Neural progenitor cell (in vitro differentiated cells): ENCODE measurements at places on chromosomes 6 and 20.
A peak's percentile ranks its signal among the peaks of the same experiment; 100 is the strongest.

DNA sequence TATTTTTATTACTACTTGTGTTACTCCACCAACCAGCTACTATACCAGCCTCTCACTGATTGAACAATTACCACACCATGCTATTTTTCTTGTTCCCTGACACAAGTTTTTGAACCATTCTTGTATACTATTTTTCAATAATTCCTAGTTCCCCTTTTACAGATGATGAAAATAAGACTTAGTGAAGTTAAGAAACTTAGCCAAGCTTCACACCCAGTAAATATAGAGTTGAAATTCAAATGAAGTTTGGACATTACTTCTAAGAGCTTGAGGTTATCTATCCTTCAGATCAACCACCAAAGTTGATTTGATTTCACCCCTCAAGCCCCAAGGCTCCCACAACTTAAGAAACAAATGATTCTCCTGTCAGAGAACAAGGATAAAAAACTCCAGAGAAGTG lies 13.1 kb upstream of the BCAS1 start:
- H3K27ac ChIP-seq: no peak overlapping the region
- no peaks in the 10 kb centered on the region for H3K4me1 ChIP-seq
- no peak for DNase-seq
- H3K4me3 ChIP-seq: no peak overlapping the region
- no peaks in the 10 kb centered on the region for H3K36me3 ChIP-seq

DNA sequence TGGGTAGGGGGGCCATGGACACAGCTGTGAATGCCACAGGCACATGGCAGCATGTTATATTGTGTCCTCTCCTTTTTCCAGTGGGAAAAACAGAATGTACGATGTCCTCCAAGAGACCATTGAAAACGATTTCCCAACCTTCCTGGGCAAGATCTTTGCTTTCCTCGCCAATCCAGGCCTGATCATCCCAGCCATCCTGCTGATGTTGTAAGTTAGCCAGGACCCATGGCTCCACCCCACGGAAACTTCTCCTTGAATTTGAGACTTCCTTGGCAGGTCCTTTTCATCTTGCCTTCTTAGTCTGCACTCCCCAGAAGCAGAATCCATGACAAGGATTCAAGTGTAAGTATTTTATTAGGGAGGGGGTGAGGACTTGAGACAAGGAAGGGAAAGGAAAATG lies 28.2 kb upstream of the NOP56 start:
- H3K27ac ChIP-seq: no peak overlapping the region
- H3K36me3 ChIP-seq: no peaks in the 10 kb centered on the region
- H3K4me1 ChIP-seq: no peaks in the 10 kb centered on the region
- peaks cover 30% of the 10 kb centered on the region for H3K27me3 ChIP-seq
- no peak for DNase-seq

DNA sequence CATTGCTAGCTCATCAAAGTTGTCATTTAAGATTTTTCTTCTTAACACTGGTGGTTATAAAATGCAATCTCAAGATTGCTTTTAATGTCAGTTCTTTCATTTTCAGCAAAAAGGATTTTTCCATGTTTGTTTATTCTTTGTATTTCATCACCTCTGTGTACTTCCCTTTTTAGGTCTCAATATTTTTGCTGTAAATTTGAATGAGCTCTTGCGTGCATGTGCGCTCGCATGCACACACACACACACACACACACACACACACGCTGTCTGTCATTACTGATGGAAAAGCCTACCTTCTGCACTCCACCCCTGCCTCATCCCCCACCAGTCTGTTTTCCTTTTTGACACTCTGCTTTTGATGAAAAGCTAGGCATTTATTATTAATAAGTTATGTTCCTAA lies 85.3 kb upstream of the FYN start:
- H3K4me1 ChIP-seq: peaks cover 24% of the 10 kb centered on the region
- DNase-seq: no peak
- H3K27me3 ChIP-seq: no peaks in the 10 kb centered on the region
- H3K4me3 ChIP-seq: no peak overlapping the region

GRCh38 chr20:23005776-23006175 lies 29.3 kb upstream of the SSTR4 start:
- no peaks in the 10 kb centered on the region for H3K36me3 ChIP-seq
- H3K27ac ChIP-seq: no peak overlapping the region
- H3K4me3 ChIP-seq: no peak overlapping the region
- DNase-seq: no peak
- no peaks in the 10 kb centered on the region for H3K4me1 ChIP-seq

GRCh38 chr20:61256824-61257223 lies 4.8 kb downstream of the CDH4 start:
- H3K4me3 ChIP-seq: no peak overlapping the region
- H3K27ac ChIP-seq: no peak overlapping the region
- peaks cover 12% of the 10 kb centered on the region for H3K4me1 ChIP-seq
- no peak for DNase-seq
- H3K27me3 ChIP-seq: peaks cover 45% of the 10 kb centered on the region

- H3K4me3 ChIP-seq: no peak overlapping the region
- no peaks in the 10 kb centered on the region for H3K27me3 ChIP-seq
- peaks cover 31% of the 10 kb centered on the region for H3K4me1 ChIP-seq
- H3K27ac ChIP-seq: no peak overlapping the region
These were observed 28.2 kb downstream of the SUN5 start for GRCh38 chr20:32975698-32976674.

DNA sequence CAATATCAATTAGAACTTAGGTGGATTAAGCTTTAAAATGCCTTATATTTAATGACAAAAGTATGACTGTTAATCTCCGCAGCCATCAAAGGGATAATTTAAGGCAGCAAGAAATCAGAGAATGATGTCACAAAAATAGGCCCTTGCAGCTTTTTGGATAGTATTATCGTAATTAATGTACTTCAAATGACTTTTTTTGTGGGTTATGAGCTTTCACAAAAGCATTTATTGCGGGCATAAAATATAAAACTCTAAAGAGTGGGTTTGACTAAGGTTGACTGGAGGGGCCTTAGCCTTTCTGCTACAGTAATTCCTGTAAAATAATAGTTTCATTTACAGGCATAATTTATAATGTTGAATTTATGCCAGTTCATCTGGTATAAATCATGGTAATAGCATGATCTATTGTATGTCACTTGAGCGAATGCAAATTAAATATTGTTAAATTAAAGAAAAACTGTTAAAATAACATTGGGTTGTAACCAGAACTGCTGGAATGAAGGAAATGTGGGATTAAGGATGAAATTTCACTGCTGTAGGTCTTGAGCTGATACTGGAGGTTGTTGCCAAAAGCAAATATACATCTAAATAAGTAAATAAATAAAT lies 78.5 kb upstream of the ZFP64 start:
- no peak overlapping the region for H3K4me3 ChIP-seq

GRCh38 chr20:17172836-17173516 lies 53.9 kb upstream of the PCSK2 start:
- no peak overlapping the region for H3K4me3 ChIP-seq
- no peak for DNase-seq
- no peak overlapping the region for H3K27ac ChIP-seq
- no peaks in the 10 kb centered on the region for H3K36me3 ChIP-seq
- H3K4me1 ChIP-seq: peaks cover 17% of the 10 kb centered on the region

DNA sequence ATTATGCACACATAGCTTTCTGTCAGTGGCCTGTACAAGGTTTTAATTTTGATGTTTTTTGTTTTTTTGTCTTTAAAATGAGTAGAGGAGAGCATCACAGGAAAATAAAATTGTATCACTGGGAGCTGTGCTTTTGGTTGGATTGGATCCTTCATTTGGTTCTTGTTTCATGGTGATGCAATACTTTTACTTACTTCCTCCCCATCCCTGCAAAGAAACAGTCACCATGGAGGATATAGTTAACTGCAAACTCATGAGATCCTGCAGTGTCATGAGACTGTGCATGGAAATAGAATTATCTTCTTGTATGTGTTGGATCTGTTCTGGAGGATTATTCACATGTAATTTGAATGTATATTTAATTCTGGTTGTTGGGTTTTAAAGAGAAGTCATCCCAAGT lies 122.3 kb downstream of the JARID2 start:
- H3K27me3 ChIP-seq: no peaks in the 10 kb centered on the region
- H3K36me3 ChIP-seq: no peaks in the 10 kb centered on the region
- H3K4me3 ChIP-seq: no peak overlapping the region
- no peak for DNase-seq

DNA sequence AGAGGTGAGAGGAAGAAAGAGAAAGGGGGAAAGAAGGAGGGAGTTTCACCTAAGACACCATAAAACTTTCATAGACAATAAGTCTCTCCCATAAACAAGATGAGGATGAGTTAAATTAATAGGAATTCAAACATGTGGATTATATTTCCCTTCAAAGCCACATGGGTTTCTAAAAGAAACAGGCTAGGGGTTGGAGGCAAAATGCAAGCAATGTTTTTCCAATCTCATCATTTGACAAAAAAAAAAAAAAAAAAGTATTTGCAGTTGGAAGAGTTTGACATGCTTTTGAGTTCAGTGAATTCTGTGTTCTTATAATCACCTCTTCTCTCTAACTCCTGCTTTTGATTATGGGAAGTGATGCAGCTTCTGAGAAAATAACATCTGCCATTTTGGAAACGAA lies 286.5 kb upstream of the PRND start:
- no peak for DNase-seq
- H3K36me3 ChIP-seq: no peaks in the 10 kb centered on the region
- H3K4me1 ChIP-seq: no peaks in the 10 kb centered on the region

- no peak overlapping the region for H3K4me3 ChIP-seq
- H3K36me3 ChIP-seq: no peaks in the 10 kb centered on the region
- H3K27ac ChIP-seq: no peak overlapping the region
- H3K27me3 ChIP-seq: no peaks in the 10 kb centered on the region
- DNase-seq: no peak
These were observed 48.7 kb upstream of the BMP2 start for GRCh38 chr20:6718662-6719368.

DNA sequence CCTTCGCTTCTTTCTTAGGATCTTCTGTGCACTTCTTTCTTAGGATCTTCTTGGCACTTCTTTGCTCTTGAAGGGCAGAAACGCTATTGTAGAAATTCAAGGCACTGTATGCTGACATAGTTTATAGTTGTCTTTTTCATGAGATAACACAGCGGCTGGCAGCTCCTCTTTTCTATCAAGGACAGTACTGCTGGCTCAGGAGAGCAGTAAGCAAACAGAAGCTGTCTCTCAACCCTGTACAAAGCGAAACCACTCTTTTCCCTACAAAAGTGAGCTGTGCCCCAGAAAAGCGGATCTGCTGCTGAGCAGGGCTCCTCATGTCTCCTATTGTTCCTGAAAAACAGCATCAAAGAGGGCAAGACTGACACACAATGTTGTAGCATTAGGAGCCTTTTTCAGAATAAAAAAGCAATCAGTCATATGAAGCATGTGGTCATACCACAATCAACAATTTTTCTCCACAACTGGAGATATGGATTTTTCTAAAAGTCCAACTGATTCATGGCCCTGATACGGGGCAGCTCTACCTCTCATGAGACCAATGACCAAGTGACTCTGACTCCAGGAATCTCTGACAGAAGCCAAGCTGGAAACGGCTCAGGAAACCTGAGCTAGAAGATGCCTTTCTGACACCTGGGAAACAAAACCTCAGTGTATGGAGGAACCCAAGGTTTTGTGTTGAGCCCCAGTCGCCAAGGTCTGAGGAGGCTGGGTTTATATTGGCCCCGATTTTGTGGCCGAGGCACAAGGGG lies 255.9 kb downstream of the ESR1 start:
- H3K4me3 ChIP-seq: no peak overlapping the region
- H3K36me3 ChIP-seq: no peaks in the 10 kb centered on the region
- H3K27me3 ChIP-seq: no peaks in the 10 kb centered on the region

- H3K4me1 ChIP-seq: peaks cover 39% of the 10 kb centered on the region
- H3K27me3 ChIP-seq: no peaks in the 10 kb centered on the region
- H3K36me3 ChIP-seq: no peaks in the 10 kb centered on the region
These were observed 57.0 kb downstream of the FAM50B start for GRCh38 chr6:3905945-3906845.

- DNase-seq: no peak
- H3K27ac ChIP-seq: no peak overlapping the region
- H3K4me1 ChIP-seq: peaks cover 18% of the 10 kb centered on the region
- H3K36me3 ChIP-seq: no peaks in the 10 kb centered on the region
- H3K27me3 ChIP-seq: no peaks in the 10 kb centered on the region
These were observed 3.1 kb downstream of the STK38 start for GRCh38 chr6:36544228-36544627.

GRCh38 chr6:127514773-127515227 lies 4.3 kb downstream of the MTCL3 start:
- no peak overlapping the region for H3K27ac ChIP-seq
- H3K27me3 ChIP-seq: peaks cover 13% of the 10 kb centered on the region

DNA sequence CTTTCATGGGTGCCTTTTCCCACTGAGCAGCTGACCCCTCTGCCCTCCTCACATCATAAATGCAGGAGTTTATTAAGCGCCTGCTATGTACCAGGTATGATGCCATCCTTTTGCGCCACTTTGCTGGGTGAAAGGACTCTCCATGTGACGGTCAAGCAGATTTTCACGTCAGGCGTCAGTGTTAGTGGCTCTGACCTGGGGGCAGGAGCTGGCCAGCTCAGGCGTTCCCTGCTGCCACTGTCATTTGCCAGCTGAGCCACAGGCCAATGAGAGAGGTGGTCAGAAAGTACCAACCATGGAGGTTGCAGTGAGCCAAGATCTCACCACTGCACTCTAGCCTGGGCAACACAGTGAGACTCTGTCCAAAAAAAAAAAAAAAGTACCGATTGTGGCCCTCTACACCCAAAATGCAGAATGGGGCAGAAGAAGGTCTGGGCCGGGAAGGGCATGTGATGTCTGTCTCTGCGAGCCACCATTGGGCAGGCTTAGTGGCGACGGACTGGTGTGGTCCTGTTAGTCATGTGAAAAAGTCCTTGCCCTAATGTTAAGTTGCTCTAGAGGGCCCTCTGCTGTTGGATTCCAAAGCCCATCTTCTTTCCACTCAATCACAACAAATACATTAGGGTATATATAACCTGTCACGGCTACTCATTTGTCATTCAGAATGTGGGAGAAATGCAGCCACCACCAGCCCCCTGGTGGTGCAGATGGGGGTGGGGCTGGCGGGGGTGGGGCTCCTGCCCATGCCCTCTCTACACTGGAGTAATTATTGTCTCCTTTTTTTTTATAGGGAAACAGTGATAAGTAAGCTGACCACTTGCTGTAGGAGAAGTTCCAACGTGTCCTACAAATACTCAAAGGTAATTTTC lies 18.4 kb upstream of the SLC22A1 start:
- H3K27me3 ChIP-seq: no peaks in the 10 kb centered on the region
- H3K4me3 ChIP-seq: no peak overlapping the region
- peak; percentile 48 for DNase-seq
- H3K27ac ChIP-seq: no peak overlapping the region

- H3K4me3 ChIP-seq: no peak overlapping the region
- no peaks in the 10 kb centered on the region for H3K27me3 ChIP-seq
- no peak overlapping the region for H3K27ac ChIP-seq
- peaks cover 4% of the 10 kb centered on the region for H3K4me1 ChIP-seq
- no peaks in the 10 kb centered on the region for H3K36me3 ChIP-seq
These were observed 48.7 kb upstream of the CLVS2 start for GRCh38 chr6:122947355-122947754.

GRCh38 chr20:63215101-63216040 lies 560 bp downstream of the YTHDF1 start:
- H3K4me1 ChIP-seq: peaks cover 12% of the 10 kb centered on the region
- peaks cover 6% of the 10 kb centered on the region for H3K36me3 ChIP-seq
- no peak overlapping the region for H3K27ac ChIP-seq
- DNase-seq: peak; percentile 54
- H3K4me3 ChIP-seq: peak overlapping the region; percentile 98

- no peak overlapping the region for H3K27ac ChIP-seq
- no peak overlapping the region for H3K4me3 ChIP-seq
- peaks cover 8% of the 10 kb centered on the region for H3K4me1 ChIP-seq
- H3K36me3 ChIP-seq: no peaks in the 10 kb centered on the region
These were observed 13.8 kb downstream of the CCN5 start for GRCh38 chr20:44728801-44729443.
